Upper lobe of left lung (tissue), 6 donors: ENCODE measurements at places on chromosomes 5 and 9. TPM values are rescaled to one million over a fixed set of nuclear protein-coding genes. Genes with fewer than 3 reads are reported as not detected.

The MUSK gene
- total RNA-seq: 3.4 TPM

The PCDHA3 gene
- total RNA-seq: 0.61 TPM

The SPINK7 gene
- not detected for total RNA-seq

The DOK3 gene
- 113 TPM for total RNA-seq

The PCDHA12 gene
- 11.7 TPM for total RNA-seq

The TAF11L14 gene
- not detected for total RNA-seq

GRCh38 chr9:136013524-136014034, 52.4 kb upstream of the UBAC1 start:
- peaks cover 52% of the 10 kb centered on the region for H3K4me1 ChIP-seq
- H3K27ac ChIP-seq: peak overlapping the region; percentile 81
- H3K4me3 ChIP-seq: no peak overlapping the region
- peak; percentile 50 for DNase-seq

DNA sequence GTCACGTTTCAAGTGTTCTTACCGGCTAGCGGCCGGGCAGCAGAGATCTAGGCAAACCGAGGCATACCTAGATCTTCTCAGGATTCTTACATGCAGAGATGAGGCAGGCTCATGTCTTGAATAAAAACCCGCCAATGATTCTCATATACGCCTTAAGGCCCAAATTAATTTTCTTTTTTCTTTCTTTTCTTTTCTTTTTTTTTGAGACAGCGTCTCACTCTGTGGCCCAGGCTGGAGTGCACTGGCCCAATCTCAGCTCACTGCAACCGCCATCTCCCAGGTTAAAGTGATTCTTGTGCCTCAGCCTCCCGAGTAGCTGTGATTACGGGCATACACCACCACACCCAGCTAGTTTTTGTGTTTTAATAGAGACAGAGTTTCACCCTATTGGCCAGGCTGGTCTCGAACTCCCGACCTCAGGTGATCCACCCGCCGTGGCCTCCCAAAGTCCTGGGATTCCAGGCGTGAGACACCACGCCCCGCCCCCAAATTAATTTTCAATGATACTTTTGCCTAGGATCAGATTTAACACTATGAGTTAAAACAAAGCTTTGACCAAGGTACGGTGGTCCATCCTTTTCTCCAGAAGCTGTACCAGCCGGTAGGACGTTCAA, 1.5 kb downstream of the C9orf40 start:
- no peak for DNase-seq
- H3K27me3 ChIP-seq: no peaks in the 10 kb centered on the region
- H3K4me1 ChIP-seq: peaks cover 12% of the 10 kb centered on the region
- H3K36me3 ChIP-seq: no peaks in the 10 kb centered on the region
- H3K27ac ChIP-seq: peak overlapping the region; percentile 89

GRCh38 chr5:116838011-116838536, 263.5 kb upstream of the SEMA6A start:
- H3K4me3 ChIP-seq: no peak overlapping the region
- no peaks in the 10 kb centered on the region for H3K4me1 ChIP-seq
- H3K27ac ChIP-seq: no peak overlapping the region
- DNase-seq: no peak
- H3K36me3 ChIP-seq: no peaks in the 10 kb centered on the region
- no peaks in the 10 kb centered on the region for H3K27me3 ChIP-seq

DNA sequence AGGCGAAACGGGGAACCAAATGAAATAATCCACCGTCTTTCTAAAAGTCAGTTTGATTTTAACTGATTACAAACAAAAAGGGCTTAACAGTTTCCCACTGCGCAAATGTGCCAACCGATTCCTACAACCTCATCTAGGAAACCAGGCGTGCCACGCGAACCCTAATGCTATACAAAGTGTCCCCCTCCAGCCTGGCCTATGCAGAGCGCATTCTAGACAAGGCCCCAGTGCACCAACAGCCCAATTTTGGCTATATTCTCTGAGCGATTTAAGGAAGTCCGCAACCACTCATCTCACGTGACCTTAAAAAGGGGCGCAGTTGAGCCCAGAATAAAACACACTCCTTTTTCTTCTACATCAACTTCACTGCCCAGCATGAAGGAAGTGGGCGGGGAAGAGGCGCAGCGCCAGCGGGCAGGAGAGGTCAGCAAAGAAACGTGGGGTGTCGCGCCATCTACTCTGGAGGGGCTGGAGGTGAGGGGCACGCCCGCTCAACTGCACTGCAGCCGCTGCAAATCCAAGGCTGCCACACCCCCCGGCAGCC, 779 bp downstream of the FAM13B start:
- peak overlapping the region; percentile 88 for H3K4me3 ChIP-seq
- H3K36me3 ChIP-seq: no peaks in the 10 kb centered on the region
- H3K27me3 ChIP-seq: no peaks in the 10 kb centered on the region
- peak; percentile 91 for DNase-seq
- H3K27ac ChIP-seq: peak overlapping the region; percentile 100

GRCh38 chr5:36528588-36528987, 77.8 kb upstream of the SLC1A3 start:
- H3K4me1 ChIP-seq: no peaks in the 10 kb centered on the region
- no peak for DNase-seq
- no peak overlapping the region for H3K27ac ChIP-seq
- no peaks in the 10 kb centered on the region for H3K27me3 ChIP-seq
- no peak overlapping the region for H3K4me3 ChIP-seq

- DNase-seq: no peak
- H3K4me3 ChIP-seq: no peak overlapping the region
- H3K27ac ChIP-seq: no peak overlapping the region
- H3K4me1 ChIP-seq: no peaks in the 10 kb centered on the region
- peaks cover 16% of the 10 kb centered on the region for H3K36me3 ChIP-seq
- no peaks in the 10 kb centered on the region for H3K27me3 ChIP-seq
Observed at GRCh38 chr5:14615365-14615764, 33.8 kb downstream of the OTULINL start.

DNA sequence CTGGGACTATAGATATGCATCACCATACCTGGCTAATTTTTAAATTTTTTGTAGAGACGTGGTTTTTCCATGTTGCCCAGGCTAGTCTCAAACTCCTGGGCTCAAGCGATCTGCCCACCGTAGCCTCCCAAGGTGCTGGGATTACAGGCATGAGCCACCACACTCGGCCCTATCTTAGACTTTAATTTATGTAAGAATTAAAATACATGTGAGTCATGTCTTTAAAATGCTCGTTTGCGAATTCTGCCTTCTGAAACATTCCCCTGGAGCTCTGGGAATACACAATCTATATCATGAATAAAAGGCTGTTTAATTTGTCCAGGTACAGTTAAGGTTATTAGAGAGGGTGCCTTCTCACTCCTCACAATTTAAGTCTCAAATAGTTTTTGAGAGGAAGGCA, 32.8 kb downstream of the RHOBTB3 start:
- no peak overlapping the region for H3K4me3 ChIP-seq
- peaks cover 34% of the 10 kb centered on the region for H3K4me1 ChIP-seq
- DNase-seq: no peak
- no peak overlapping the region for H3K27ac ChIP-seq
- peaks cover 4% of the 10 kb centered on the region for H3K36me3 ChIP-seq
- H3K27me3 ChIP-seq: no peaks in the 10 kb centered on the region

DNA sequence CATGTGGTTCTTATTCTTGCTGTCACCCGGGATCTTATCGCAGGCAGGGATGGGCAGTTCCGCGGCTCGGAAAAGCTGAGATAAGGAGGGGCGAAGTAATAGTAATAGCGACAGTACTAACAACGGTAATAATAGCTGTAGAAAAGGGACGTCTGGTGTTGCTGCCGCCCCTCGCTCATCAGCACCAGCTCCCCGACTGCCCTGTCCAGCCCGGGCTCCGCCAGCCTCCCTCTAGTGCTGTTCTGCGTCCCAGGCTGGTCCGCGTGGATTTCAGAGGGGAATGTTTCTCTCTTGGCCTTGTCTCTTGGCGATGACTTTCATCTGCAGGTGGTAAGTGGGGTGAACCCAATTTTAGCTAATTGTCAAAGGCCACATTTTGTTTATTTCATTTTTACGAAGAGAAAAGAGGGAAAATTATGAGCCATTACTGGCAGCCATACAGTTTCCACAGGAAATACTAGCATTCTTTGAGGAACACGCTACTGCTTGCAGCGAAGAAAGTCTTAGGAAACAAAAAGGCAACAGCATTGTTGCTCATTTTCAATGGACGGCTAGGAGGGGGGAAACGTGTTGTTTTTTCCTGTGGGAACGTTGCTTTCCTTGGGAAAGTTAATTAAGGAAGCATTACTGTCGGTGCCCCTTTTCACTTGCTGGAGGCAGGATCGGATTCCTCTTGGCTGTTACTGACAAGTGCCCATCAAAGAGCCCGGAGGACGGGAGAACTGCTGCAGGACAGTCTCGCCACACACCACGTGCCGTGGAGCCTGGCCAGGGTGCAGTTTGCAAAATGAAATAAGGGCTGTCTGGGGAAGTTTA, 762 bp downstream of the SNCAIP start:
- H3K27me3 ChIP-seq: no peaks in the 10 kb centered on the region
- no peaks in the 10 kb centered on the region for H3K36me3 ChIP-seq
- peak overlapping the region; percentile 65 for H3K4me3 ChIP-seq
- no peak overlapping the region for H3K27ac ChIP-seq
- DNase-seq: peak; percentile 65

DNA sequence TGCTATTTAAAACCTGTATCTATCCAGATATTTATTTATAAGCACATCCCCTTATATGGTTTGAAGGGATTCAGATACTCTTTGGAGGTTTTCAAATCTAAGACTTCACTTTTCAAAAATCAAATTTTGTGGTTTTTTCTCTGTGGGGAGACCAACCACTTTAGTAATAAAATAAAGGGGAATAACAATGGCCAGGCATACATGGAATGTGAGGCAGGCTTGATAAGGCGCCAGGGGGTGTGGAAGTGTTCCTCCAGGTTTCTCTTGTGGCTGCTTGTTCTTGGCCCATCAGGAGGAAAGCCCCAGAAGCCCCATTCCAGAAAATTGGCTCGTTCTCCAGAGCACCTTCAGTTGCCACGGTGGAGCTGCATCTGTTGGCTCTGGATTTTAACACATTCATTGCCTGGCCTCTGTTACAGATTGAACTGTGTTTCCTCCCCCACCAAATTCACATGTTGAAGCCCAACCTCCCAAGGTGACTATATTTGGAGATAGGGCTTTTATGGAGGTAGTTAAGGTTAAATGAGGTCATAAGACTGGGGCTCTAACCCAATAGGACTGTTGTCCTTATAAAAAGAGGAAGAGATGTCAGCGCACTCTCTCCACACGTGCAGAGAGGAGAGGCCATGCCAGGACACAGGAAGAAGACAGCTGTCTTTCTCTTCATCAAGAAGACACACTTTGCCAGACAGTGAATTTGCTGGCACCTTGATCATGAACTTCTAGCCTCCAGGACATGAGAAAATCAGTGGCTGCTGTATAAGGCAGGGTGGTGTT, 195.9 kb downstream of the TMEM38B start:
- no peak overlapping the region for H3K27ac ChIP-seq
- no peak for DNase-seq

DNA sequence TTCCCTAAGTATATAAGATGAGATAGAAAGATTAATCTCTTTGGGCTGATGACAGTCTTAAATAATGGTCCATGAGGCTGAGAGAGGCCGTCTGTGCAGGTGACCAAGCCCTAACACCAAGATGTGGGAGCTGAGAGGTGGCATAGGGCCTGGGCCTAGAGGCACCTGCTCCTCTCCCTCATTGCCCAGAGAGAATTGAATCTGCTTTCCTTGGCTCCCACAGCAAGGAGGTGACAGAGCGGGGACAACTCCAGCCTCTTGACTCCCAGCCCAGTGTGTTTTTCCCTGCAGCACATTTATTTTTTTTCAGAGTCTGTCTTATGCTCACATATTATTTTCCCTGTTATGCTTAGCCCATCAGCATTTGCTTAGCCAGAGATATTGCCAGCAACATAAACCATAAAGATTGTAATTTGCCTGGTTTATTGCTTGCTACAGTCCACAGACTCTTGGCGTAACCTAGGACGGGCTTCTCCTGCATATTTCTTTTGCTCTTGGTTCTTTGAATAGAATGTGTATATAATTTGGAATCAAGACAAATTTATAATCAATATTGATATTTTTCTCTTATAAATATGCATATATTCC, 105.6 kb downstream of the NTRK2 start:
- H3K27me3 ChIP-seq: no peaks in the 10 kb centered on the region
- H3K4me1 ChIP-seq: no peaks in the 10 kb centered on the region
- H3K27ac ChIP-seq: no peak overlapping the region
- no peaks in the 10 kb centered on the region for H3K36me3 ChIP-seq
- no peak for DNase-seq
- H3K4me3 ChIP-seq: no peak overlapping the region

GRCh38 chr9:136705564-136705963, 6.8 kb upstream of the DIPK1B start:
- no peaks in the 10 kb centered on the region for H3K27me3 ChIP-seq
- peaks cover 10% of the 10 kb centered on the region for H3K4me1 ChIP-seq
- H3K36me3 ChIP-seq: no peaks in the 10 kb centered on the region
- DNase-seq: no peak

- H3K4me3 ChIP-seq: no peak overlapping the region
- no peaks in the 10 kb centered on the region for H3K36me3 ChIP-seq
- H3K27me3 ChIP-seq: no peaks in the 10 kb centered on the region
- no peak for DNase-seq
- H3K4me1 ChIP-seq: no peaks in the 10 kb centered on the region
Observed at GRCh38 chr9:80932181-80932580, 757.2 kb downstream of the TLE1 start.

- no peak overlapping the region for H3K27ac ChIP-seq
- H3K36me3 ChIP-seq: peaks cover 88% of the 10 kb centered on the region
- H3K27me3 ChIP-seq: no peaks in the 10 kb centered on the region
- peaks cover 8% of the 10 kb centered on the region for H3K4me1 ChIP-seq
- H3K4me3 ChIP-seq: no peak overlapping the region
Observed at GRCh38 chr5:1335540-1336095, 9.3 kb downstream of the CLPTM1L start.

DNA sequence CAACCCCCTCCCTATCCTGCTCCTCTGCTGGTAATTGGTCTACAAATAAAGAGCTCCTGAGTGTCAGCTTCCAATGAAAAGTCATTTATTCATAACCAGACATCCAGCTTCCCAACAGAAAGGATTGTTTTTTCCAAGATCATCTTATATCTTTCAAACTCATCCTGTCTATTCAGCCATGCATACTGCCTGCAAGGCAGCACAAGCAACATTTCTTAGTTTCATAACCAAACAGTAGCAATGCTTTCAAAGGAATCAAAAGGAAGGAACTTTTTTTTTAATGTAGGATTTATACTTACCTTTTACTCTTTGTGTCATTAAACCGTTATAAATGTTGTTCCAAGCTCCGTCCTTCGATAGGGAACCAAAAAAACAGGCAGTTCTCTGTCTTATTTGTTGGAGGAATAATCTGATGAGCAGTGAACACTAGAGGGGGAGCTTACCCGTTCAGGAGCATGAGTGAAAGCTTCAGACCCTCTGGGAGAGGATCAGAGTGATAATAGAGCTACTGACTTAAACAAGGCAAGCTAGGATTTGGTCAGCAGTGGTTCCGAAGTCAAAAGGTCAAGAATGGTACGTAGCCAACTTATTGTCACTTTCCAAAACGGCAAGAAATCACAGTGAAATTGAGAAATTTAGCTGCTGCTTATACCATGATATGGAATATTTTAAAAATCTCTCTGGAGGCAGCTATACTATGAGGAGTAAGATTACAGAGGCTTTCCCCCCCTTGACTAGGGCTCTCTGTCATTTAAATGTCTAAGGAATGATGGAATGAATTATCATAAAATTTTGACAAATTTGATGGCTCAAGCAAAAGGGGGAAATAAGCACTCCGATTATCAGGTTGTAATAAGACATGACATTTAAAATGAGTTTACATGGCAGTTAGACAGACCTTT, 892.9 kb downstream of the NR2F1-AS1 start:
- DNase-seq: no peak
- H3K27me3 ChIP-seq: no peaks in the 10 kb centered on the region
- no peaks in the 10 kb centered on the region for H3K4me1 ChIP-seq
- H3K4me3 ChIP-seq: no peak overlapping the region
